ENCODE measurements at places on chromosomes 16 and 17.

GRCh38 chr16:10923146-10923649, 19.1 kb downstream of the DEXI start:
- DNase-seq = no peak

DNA sequence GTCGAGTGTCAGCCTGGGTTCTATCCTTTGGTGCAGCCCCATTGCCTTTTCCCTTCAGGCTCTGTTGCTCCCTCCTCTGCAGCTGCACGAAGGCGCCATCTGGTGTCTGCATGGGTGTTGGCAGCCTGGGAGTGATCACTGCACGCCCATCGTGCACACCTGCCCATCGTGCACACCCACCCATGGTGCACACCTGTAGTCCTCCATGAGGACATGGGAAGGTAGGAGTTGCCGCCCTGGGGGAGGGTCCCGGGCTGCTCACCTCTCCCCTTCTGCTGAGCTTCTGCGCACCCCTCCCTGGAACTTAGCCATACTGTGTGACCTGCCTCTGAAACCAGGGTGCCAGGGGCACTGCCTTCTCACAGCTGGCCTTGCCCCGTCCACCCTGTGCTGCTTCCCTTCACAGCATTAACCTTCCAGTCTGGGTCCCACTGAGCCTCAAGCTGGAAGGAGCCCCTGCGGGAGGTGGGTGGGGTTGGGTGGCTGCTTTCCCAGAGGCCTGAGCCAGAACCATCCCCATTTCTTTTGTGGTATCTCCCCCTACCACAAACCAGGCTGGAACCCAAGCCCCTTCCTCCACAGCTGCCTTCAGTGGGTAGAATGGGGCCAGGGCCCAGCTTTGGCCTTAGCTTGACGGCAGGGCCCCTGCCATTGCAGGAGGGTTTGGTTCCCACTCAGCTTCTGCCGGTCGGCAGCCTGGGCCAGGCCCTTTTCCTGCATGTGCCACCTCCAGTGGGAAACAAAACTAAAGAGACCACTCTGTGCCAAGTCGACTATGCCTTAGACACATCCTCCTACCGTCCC, 2.9 kb downstream of the CTRL start:
- no peak for DNase-seq

DNA sequence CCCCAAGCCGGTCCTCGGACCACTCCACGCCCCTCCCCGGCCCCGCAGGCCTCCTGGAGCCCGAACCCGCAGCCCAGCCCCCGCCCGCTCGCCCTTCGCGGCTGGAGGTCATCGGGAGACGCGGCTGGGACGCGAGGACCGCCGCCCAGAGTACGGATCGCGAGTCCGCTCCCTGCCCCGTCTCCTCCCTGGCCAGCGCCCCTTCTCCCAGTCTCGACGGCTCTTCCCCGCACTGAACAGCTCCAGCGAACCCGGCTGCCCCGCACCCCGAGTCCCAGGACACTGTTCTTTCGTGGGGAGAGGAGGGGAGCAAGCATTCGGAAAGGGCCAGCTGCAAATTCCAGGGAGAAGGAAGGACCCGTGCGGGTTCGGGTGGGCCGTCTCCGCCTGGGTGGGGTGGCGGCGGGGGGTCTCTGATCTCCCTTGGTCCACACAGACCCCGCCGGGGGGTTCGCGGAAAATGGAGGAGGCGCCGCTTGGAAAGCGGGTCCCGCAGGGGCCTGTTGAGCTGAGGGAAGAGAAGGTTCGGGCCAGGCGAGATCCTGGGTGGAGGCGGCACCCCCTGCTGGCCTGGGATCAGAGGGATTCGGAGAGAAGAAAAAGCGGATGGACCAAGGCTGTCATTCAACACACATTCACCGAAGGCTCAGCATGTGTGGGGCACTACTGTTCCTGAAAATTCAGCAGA, 632 bp upstream of the RTN4RL1 start:
- no peak for DNase-seq

DNA sequence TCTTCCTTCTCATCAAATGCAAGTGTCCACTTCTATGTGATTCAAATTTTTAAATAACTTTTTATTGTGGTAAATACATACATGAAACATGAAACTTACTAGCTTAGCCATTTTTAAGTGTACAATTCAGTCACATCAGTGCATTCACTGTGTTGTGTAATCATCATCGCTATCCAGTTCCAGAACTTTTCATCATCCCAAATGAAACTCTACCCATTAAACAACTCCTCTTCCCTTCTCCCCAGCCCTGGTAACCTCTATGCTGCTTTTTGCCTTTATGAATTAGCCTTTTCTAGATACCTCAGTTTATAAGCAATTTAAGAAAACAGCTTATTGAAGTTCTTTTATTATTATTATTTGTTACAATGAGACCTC, 41.1 kb upstream of the IL34 start:
- DNase-seq = no peak

DNA sequence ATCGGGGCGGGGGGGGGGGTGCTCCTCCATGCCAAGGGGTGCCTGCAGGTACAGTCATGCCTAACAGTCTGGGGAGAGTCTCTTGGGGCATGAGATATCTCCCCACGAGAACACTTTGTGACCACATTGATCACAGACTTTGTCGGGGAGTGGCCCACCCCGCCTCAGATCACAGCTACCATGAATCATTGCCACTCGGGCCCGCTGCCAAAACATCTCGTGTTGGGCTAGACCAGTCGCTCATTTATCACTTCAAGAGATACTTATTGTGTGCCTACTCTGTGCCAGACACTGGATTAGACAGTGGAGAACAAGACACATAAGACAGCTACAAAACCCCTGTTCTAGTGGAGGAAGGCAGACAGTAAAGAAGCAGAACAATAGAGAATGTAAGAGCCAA, 72.6 kb downstream of the CLEC16A start:
- DNase-seq = no peak

DNA sequence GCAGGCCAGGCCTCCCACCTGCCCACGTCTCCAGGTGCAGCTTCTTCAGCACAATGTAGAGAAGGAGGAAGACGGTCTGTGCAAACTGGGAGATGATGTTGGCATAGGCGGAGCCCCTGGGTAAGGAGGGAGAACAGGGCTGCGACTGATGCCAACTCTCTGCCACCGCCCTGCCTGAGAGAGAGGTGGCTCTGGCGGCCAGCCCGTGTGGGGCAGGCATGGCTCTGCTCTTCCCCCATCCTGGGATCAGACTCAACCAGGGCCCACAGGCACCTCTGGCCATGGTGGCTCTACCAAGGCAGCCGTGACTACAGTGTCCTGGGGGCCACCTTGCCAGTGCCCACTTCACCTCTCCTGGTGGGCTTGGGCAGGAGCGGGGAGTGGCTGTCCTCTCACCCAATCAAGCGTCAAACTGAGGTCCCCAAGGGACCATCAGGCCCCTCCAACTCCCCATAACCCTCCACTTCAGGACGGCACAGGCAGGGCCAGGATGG, 8.6 kb downstream of the SLC47A2 start:
- DNase-seq = no peak

- DNase-seq = no peak
Measured at GRCh38 chr17:48374650-48375230, 55.3 kb downstream of the SKAP1 start.

- DNase-seq = no peak
Measured at GRCh38 chr17:51180486-51180885, 14.3 kb downstream of the NME2 start.

GRCh38 chr17:47117386-47117785, 71.7 kb downstream of the CDC27 start:
- no peak for DNase-seq

DNA sequence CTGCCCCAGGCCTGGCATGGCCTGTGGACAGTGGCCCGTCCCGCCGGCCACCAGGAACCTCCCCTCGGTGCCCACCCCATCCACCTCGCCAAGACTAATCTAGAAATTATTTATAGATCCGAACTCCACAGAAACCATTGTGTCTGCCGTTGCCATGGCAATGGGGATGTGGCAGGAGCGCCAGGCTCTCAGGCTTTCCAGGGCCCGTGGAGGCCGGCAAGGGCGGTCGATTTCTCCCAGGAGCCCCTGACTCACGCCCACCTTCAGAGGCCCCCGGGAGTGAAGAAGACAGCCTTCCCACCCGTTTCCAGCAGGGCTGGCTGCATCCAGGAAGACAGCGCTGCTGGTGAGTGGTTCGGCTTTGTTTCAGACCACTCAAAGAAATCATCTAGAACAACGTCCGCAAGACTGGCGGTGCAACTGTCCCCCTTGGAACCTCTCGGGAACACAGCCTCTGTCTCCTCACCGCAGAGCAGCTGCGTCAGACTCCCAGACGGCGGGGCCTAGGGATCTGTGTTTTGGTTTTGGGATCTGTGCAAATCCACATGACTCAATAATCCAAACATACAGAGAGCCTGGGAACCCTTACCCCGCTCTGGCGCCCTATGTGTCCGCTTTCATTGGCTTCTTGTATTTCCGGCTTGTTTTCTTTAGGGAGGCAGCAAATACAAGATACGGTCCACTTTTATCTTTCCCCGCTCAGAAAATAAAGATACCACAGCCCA, 48.5 kb upstream of the ZCCHC14 start:
- DNase-seq = no peak

GRCh38 chr17:81097134-81097942, 62.4 kb downstream of the BAIAP2 start:
- DNase-seq = peak; percentile 27

GRCh38 chr16:77840093-77840492, 51.7 kb downstream of the VAT1L start:
- DNase-seq = no peak

GRCh38 chr17:77281904-77282367, 141.2 kb downstream of the SEC14L1 start:
- no peak for DNase-seq

DNA sequence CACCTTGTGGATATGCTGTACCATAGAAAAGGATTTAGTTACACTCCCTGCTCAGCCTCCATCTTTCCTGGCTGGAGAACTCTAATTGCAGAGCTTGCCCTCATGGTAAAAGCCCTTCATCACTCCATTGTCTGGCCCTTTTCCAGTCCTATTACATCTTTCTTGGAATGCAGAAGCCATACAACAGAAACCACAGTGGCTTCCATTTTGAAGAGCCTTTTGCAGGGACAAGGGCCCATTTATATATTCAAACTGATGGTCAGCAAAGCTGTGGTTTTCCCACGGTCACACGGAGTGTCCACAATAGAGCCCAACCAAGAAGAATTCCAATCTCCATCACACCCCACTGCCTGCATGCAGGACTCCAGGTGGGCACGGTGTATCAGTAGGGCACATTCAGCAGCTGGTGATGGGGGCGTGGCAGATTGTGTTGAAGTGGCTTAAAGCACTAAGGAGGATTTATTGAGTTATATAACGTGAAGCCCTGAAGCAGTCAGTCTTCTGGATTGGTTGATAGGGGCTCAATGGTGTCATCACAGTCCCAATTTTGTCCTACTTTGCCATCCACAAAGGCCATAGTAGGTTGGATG, 20.3 kb downstream of the COPRS start:
- DNase-seq = no peak

- no peak for DNase-seq
Measured at GRCh38 chr17:927611-928461, 51.7 kb downstream of the NXN start.

GRCh38 chr17:68125111-68125870, 89.8 kb downstream of the KPNA2 start:
- DNase-seq = no peak

GRCh38 chr17:45825792-45826191, 18.9 kb upstream of the SPPL2C start:
- no peak for DNase-seq

DNA sequence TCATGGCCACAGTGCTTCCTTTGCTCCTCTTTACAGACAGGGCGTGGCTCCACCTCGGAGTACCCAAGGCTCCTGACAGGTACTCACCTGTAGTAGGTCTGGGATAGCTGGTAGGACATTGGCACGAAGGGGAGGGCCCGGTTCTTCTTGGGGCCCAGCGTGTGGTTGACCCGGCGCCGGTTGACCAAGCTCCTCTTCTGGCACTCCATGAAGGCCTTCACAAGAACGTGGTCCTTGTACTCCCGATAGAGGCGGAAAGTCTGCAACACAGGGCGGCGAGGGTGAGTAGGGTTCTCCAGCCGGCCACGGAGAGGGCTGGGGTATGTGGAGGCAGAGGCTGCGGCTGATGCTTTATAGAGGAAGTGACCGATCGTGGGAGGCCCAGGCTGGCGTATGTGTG, 69.7 kb downstream of the IL21R start:
- no peak for DNase-seq

- peak; percentile 15 for DNase-seq
Measured at GRCh38 chr16:4272114-4272956, 488 bp downstream of the TFAP4 start.

- DNase-seq = no peak
Measured at GRCh38 chr17:82294064-82294773, 20.7 kb upstream of the CSNK1D start.

DNA sequence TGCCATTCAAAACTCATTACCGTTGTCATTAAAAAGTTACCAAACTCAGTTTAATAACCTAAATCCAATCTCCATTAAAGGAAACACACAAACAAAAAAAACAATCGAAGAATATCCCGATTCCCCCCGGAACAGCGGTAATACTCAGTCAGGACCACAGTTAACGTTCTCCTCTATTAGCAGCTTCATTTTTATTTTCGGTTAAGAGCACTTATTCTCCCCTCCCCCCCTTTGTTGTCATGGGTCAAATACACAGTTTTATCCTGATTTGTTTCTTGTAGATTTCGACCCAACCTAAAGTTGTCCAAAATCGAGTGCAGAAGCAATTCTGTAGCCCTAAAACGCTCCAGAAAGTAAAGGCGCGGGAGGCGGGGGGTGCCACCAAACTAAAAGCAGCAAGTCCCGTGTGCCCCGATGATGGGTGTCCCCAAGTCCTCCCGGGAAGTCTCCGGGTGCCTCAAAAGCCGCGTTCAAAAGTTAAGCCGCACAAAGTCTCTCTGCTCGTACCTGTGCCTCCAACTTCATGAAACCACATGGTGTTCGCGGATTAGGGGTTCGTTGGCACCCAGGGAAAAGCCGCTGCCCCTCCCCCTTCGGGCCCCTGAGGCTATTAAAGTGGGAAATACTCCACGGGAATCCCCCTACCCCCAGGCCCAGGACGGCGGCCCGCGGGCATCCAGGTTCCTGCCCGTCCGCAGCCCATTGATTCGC, 996 bp downstream of the SUMO2 start:
- DNase-seq = no peak

- no peak for DNase-seq
Measured at GRCh38 chr16:85391769-85392583, 221.1 kb upstream of the GSE1 start.

- DNase-seq = no peak
Measured at GRCh38 chr17:63697341-63698286, 2.3 kb downstream of the LIMD2 start.

DNA sequence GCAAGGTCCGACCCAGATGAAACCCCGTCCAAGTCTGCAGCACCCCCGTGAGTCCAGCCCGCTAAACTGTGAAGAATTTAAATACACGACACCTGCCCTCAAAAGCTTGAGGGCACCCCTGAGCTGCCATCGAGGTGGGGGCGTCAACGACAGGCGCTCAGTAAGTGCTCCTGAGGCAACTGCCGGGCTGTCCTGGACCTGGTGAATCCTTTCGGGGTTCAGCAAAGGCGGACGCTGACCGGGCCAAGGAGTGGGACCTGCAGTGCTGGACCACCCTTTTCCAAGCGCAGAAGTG, 512 bp upstream of the ENDOV start:
- no peak for DNase-seq

- no peak for DNase-seq
Measured at GRCh38 chr17:55625521-55625920, 97.1 kb downstream of the TMEM100 start.

- no peak for DNase-seq
Measured at GRCh38 chr16:1613728-1614455, 1.7 kb downstream of the CRAMP1 start.

GRCh38 chr16:54892981-54893380, 37.7 kb upstream of the IRX5 start:
- DNase-seq = no peak

GRCh38 chr16:10638101-10638500, 56.6 kb downstream of the TEKT5 start:
- DNase-seq = no peak

Measured in NT2/D1 (cell line).